ENCODE measurements at places on chromosomes 12 and 14.

- no peaks in the 10 kb centered on the region for H3K27me3 ChIP-seq
- peaks cover 2% of the 10 kb centered on the region for H3K36me3 ChIP-seq
- H3K4me1 ChIP-seq = peaks cover 22% of the 10 kb centered on the region
- H3K27ac ChIP-seq = peak overlapping the region; percentile 87
- no peak for DNase-seq
Observed at GRCh38 chr12:106840243-106840642, 65.8 kb downstream of the RIC8B start.

DNA sequence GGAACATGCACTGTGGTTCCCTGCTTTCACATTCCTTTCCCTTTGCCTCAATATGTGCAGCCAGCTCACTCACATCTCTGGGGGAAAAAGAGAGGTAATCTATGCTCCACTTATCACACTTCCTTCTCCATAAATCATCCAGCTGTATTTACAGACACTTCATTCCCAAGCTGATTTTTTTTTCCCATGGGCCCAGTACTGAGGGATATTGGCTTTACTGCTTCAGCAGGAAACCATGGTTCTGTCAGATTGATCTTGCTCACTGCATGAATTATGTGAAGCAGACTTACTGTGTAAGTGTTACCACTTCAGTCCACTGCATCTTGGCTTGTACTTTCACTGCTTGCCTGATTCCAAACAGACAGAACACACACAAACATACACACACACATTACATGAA is 555.6 kb downstream of the CCER1 start:
- H3K27me3 ChIP-seq = no peaks in the 10 kb centered on the region
- H3K4me1 ChIP-seq = no peaks in the 10 kb centered on the region
- H3K27ac ChIP-seq = no peak overlapping the region
- no peak for DNase-seq
- H3K36me3 ChIP-seq = no peaks in the 10 kb centered on the region

DNA sequence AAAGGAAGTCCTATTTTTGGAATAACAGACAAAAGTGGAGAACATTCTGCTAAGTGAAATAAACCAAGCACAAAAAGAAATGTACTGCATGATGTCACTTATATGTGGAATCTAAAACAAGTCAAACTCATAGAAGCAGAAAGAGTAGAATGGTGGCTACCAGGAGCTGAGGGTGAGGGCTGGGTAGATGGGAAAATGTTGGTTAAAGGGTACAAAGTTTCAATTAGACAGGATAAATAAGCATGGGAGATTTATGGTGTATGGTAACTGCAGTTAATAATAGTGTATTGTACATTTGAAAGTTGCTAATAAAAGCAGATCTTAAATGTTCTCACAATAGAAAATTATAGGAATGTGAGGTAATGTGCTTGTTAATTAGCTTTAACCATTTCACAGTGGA is 12.8 kb downstream of the LUM start:
- peaks cover 8% of the 10 kb centered on the region for H3K27me3 ChIP-seq
- DNase-seq = no peak
- H3K4me3 ChIP-seq = no peak overlapping the region
- no peaks in the 10 kb centered on the region for H3K36me3 ChIP-seq
- peaks cover 3% of the 10 kb centered on the region for H3K4me1 ChIP-seq
- H3K27ac ChIP-seq = no peak overlapping the region

GRCh38 chr12:91123236-91123916 is 12.1 kb upstream of the LUM start:
- H3K4me3 ChIP-seq = no peak overlapping the region
- H3K27ac ChIP-seq = no peak overlapping the region
- H3K36me3 ChIP-seq = no peaks in the 10 kb centered on the region
- DNase-seq = no peak
- H3K4me1 ChIP-seq = no peaks in the 10 kb centered on the region

- no peaks in the 10 kb centered on the region for H3K4me1 ChIP-seq
- no peak overlapping the region for H3K27ac ChIP-seq
- no peak for DNase-seq
- H3K4me3 ChIP-seq = no peak overlapping the region
- H3K27me3 ChIP-seq = no peaks in the 10 kb centered on the region
- H3K36me3 ChIP-seq = no peaks in the 10 kb centered on the region
Observed at GRCh38 chr12:61385771-61386170, 874.4 kb upstream of the USP15 start.
